LNCaP clone FGC (cell line): ENCODE measurements at places on chromosomes 3 and 15.

GRCh38 chr3:10310578-10310977, 10.3 kb downstream of the SEC13 start:
- DNase-seq, result no peak

DNA sequence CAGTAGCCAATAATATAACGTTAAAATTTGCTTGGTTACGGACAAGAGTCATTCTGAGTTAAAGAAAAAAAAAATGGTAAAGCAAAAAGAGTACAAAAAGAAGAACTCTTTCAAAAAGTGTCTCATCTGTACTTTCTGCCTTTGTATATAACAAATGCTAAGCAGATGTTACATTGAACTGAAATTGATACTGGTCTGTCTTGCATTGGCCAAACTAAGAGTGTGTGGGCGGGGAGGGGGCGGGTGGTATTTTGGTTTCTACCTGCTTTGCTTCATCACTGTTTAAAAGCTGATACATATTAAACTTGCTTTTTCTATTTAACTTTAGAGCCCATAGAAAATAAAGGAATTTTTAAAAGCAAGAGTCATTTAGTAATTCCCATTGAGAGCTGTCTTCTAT, 215.0 kb upstream of the THBS1 start:
- no peak for DNase-seq

DNA sequence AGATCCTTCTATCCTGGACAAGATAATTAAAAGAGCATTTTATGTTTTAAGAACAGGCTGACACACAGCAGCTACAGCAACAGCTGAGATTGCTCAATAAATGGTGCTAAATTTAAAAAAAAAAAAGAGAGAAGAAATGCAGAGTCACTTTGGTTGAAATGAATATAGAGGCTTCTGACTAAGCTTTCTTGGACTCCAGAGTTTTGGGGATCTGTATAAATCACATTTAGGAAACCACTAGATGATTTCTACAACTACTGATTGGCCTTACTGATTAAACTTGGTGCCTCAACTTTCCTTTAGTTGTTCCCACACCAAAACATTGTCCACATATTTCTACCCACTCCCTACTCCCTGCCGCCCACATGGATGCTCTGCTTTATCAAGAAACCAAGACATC, 132.9 kb upstream of the ZBTB20 start:
- DNase-seq, result no peak

DNA sequence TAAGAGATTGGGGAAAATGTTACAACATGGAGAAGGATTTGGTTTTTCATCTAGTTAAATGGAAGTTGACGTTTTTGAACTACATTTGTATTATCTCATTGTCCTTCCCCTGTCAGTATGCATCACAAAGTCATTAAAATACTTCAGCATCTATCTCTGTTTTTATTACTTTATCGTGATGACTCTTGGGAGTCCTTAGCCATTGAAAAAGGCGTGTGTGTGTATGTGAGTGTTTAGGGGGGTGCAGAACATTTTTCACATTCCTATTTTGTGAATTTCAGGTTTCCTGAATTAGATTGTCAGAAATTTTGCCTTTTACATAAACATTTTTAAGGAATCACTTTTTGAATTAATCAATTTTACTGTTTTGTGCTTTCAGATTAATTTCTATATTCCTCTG, 360.6 kb upstream of the SGO1 start:
- DNase-seq, result no peak

DNA sequence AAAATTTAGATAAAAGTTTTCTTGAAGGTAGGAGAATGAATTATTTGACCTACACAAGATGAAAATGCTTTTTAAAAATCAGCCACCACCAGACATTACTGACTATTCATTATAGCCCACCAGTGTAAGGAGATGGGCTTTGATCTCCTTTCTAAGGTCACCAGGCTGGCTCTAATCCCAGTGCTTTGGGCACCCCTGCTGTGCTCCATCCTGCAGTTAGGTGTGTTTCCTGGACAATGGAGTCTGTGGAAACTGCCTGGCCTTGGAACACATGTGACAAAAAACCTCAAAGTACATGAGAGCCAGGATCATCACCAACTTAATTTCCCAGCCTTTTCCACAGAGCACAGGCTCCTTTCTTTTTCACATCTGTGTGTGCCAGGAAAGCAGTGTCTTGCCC, 260.9 kb downstream of the CHST2 start:
- DNase-seq, result no peak

- DNase-seq, result peak; percentile 15
Observed at GRCh38 chr15:66224946-66225345, 28.6 kb downstream of the MEGF11 start.

GRCh38 chr15:84831028-84831427, 13.9 kb downstream of the ALPK3 start:
- DNase-seq, result no peak

- DNase-seq, result no peak
Observed at GRCh38 chr15:67003586-67003985, 61.8 kb upstream of the SMAD3 start.

GRCh38 chr3:156344215-156344614, 210.7 kb downstream of the SSR3 start:
- no peak for DNase-seq

DNA sequence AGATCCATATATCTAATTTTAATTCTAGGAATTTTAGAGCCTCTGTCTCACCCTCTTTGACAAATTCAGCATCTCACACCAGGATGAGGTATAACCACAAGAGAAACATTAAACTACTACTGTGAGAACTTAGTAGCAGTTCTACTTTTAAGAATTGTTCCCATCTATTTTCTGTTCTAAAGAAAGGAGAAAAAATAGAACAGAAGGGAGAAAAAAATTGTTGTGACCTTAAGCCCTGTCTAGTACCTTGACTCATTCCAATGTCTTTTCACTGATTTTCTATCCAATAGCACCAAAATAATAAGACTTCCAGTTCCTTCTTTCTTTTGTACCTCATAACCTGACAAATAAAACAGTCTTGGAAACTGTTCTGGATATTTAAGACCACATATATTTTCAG, 37.0 kb downstream of the FRMD5 start:
- no peak for DNase-seq
